Activated CD8-positive, alpha-beta memory T cell treated with anti-CD3 and anti-CD28 coated beads for 1 hour (primary cell): ENCODE measurements at places on chromosomes 6 and 20.

DNA sequence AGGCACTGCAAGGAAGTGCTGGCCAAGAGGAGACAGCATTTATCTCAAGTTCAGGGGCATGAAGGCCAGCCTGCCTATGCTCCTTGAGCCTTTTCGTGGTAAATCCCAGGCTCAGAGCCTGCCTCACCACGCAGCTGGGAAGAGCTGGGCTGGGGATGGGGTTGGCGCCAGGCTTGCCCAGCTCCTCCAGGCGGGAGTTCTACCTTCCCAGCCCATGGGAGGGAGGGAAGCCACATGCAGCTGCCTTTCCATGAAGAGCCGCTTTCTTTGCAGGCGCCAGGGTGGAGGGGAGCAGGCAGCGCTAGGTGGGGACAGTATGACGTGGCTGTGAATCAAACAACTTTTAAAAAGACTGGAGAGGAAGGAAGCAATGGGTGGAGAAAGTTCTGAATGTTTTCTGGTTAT lies 19.5 kb upstream of the SIRT5 start:
- DNase-seq = no peak

DNA sequence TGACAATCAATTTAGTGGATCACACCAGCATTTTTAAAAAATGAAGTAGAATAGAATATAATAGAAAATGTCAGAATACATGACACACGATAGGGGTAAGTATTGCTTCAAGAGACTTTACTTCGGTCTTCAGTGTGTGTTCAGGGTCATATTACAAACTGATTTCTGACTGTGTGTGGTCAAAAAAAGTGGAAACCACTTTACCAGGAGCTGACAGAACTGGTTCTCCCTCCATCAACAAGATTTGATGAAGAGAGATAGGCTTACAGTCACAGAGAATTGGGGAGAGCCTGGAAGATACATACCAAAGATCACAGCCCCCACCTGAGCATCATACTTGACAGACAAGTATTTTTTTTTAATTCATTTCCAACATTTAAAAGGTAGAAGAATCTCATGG lies 21.7 kb downstream of the ARMC2 start:
- no peak for DNase-seq

- no peak for DNase-seq
Observed at GRCh38 chr6:41715795-41716515, 19.5 kb downstream of the TFEB start.

- no peak for DNase-seq
Observed at GRCh38 chr6:44166591-44167184, 8.1 kb downstream of the CAPN11 start.

DNA sequence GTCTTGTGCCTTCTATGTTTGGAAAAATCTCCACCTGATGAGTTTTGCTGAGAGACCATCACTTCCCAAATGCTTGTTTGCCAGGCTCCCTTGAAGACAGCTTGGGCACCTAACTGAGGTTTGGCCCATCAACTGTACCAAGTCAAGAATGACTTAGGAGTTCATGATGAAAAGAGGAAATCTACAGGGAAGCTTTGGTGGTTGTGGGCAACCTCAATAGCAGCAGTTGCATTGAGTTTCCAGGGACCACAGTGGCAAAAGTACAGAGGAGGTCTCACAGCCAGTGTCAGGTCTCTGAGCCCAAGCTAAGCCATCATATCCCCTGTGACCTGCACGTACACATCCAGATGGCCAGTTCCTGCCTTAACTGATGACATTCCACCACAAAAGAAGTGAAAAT lies 49.7 kb upstream of the PHACTR1 start:
- DNase-seq = no peak

GRCh38 chr6:3986241-3986640 lies 92.7 kb downstream of the FAM217A start:
- no peak for DNase-seq

DNA sequence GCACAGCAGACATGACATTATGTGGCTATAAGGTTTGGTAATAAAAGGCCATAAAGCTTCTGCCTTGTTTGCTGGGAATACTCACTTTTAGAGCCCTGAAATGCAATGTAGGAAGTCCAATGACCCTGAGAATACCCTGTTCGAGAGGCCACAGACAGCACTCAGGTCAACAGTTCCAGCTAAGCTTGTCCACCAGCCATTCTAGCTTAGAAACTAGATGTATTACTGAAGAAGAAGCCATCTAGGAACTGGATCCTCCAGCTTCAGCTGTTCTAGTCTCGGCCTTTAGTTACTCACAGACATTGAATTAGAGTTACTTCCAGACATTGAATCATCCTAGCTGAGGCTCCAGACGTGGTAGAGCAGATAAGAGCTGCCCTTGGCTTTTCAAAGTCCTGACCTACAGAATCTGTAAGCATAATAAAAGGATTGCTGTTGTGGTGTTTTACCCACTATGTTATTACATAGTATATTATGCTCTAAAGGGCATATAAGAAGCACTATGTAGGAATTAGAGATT lies 84.9 kb downstream of the MMS22L start:
- no peak for DNase-seq

DNA sequence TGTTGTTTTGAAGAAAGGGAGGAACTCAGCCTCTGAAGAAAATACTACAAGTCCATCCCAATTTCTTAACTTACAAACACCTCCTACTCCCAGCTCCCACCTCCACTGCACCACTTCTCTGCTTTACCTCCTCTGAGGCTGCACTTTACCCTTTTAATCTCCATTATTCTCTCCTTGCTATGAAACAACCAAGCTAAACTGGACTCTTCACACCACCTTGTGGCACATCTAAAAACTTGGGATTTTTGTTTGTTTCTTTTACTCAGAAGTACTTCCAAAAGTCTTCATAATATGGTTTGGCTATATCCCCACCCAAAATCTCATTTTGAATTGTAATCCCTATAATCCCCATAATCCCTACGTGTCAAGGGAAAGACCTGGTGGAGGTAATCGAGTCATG lies 142.2 kb downstream of the MOXD1 start:
- DNase-seq = no peak

DNA sequence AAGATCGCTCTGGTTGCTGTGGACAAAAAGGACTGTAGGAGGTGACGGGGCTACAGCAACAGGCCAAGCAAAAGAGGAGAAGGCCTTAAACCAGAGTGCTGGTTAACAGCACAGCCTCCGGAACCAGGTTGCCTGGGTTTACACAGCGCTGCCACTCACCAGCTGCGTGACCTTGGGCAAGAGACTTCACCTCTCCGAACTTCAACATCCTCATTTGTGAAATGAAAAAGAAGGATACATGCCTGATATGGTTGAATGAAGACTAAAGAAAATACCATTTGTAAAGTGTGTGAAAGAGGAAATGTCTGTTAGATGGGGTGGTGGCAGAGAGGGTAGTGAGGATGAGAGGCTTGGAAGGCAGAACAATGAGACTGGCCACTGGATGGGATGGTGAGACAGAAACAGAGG lies 44.9 kb downstream of the PREX1 start:
- DNase-seq = no peak

DNA sequence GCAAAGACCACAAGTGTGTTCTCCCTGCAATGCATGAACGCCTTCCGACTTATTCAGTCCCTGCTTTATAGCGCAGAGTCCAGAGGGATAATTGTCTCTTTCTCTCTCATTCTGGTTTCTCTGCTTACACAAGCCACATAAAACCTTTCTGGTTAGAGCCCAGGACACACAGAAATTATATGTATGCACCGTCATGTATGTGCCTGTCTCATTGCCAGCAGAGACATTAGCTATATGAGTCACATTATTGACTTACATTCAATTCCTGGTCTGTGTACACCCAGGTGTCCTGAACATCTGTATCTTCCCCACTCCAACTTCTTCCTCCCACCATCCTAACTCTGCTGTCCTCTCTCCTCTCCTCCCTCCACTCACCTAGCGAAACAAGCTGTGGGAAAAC lies 44.0 kb downstream of the LRFN2 start:
- no peak for DNase-seq
